Esophagus squamous epithelium (tissue), 5 donors: ENCODE measurements at places on chromosomes 11 and 22. TPM values are rescaled to one million over a fixed set of nuclear protein-coding genes. Genes with fewer than 3 reads are reported as not detected.

Gene C11orf16
- total RNA-seq, result not detected

Gene E2F8
- total RNA-seq, result 4.0 TPM

DNA sequence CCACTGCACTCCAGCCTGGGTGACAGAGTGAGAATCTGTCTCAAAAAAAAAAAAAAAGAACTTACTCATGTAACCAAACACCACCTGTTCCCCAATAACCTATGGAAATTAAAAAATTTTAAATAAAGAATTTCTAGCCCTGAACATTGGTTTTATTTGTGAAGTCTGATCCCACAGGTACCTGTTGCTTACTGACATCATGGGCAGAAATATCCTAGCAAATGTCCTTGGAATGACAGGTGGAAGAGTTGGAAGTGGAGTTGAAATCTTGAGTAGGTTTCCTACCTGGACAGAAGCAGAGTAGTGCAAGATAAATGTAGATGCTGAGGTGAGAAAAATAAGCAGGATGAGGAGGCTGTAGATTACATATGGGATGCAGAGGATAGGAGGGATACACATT, 17.2 kb downstream of the CD3D start:
- DNase-seq, result no peak

Gene MRGPRE
- total RNA-seq, result not detected

Gene SLC22A9
- total RNA-seq, result not detected
